ENCODE measurements at places on chromosomes 13 and 19.
A peak's percentile ranks its signal among the peaks of the same experiment; 100 is the strongest.

DNA sequence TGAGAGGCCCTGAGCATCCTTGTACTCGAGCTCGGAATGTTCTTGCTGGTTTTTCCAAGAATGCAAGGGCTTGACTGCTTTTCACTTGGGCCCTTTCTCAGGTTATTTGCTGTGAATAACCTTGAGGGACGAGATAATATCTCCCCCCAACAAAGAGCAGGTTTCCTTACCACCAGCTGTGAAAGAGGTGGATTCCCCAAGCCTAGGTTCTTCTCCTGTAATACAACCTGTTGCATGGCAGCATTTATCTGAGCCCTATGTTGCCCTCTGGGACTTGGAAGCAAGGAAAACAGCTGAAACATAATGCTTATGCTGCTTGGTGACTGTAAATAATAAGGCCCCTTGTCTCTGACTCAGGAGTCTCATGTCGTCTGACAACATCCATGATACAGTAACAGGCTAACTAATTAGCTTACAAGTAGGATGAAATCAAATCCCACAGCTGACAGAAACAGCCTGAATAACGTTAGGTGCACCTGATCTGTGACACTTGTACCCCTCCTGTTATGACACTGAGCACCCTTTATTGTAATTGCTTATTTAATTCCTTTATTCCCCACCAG, 43.6 kb upstream of the RCBTB2 start:
- DNase-seq, result no peak

GRCh38 chr13:98187155-98187964, 10.3 kb upstream of the RNF113B start:
- DNase-seq, result no peak

DNA sequence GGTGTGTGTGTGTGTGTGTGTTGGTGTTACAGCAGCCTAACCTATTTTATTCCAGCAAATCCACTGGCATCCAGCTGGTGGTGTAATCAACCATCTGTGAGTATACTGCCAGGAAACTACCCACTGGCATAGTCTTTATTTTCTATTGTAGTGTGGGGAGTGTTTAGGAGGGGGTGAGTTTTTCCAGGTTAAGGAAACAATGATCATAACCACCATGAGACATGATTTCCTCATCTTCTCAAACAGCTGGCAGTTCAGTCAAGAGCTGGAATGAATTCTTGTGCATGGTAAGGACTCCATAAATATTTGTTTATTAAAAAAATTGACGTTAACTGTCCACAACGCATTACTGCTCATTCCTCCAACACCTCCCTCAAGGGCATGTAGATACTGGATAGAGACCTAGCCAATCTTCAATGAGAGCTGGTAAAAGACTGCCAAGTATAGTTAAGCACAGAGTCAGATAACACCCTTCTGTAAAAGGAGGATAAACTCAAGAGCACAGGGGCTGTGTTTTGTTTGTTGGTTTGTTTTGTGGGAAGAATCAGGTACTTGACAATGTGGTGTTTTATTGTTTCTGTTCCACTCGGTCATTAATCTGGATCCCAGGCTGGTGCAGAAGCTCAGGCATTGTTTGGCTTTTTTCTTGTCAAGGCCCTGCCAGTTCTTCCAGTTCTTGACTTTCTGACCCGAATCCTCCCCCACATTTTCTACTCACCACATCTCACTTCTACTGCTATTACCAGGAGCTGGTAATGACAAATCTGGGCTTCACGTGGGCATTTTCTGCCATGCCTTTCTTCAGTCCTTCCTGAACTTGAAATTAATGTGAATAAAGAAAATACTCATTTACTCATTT, 31.6 kb upstream of the SLC46A3 start:
- no peak for DNase-seq

DNA sequence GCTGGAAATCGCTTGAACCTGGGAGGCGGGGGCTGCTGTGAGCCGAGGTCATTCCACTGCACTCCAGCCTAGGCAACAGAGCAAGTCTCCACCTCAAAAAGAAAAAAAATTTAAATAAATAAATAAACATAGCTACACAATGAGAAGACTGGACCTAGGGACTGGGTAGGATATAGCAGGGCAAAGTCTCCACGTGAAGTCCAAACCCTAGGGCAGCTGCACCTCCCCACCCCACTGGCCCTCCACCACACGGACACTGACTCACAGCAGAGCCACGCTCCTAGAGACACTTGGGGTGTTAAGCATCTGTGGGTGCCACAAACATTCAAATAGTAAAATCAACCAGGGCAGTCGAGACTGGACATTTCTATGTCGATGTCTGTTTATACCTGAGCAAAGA, 7.1 kb downstream of the LATS2 start:
- DNase-seq, result no peak

- DNase-seq, result no peak
Observed at GRCh38 chr13:21079761-21080592, 18.6 kb upstream of the LATS2 start.

DNA sequence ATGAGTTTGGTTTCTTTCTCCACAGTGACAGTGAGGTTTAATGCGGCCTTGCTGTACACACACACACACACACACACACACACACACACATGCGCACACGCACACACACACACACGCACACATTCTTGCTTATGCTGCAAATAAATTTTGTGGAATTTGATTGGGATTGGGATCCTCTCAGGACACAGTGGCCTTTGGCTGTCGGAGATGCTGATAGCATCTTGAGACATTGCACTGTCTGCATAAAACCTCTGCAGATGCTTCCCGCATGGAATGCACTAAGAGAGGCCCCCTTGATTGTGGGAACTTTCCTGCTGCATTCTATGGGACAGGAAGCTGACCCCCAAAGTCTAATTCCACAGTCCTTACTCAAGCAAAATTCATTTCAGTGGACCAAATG, 145.6 kb downstream of the FLT1 start:
- no peak for DNase-seq

DNA sequence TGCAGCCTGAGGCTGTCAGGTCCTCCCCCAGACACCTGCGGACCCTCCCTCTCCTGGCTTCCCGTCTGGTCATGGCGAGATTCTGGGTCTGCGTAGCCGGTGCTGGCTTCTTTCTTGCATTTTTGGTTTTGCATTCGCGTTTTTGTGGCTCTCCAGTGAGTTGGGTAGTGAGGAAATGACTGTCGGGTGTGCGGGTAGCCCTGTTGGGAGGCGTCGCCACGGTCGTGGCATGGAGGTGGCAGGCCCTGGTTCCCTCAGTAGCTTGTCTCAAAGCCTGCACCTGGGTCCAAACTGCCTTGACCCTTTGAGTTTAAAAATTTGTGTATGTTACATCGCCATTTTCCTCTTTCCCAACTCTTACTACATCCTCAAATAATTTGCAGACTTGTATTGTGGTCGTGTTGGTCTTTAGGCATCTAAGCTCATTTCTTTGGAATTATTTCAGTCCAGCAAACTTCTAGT, 344 bp downstream of the NHLRC3 start:
- no peak for DNase-seq

DNA sequence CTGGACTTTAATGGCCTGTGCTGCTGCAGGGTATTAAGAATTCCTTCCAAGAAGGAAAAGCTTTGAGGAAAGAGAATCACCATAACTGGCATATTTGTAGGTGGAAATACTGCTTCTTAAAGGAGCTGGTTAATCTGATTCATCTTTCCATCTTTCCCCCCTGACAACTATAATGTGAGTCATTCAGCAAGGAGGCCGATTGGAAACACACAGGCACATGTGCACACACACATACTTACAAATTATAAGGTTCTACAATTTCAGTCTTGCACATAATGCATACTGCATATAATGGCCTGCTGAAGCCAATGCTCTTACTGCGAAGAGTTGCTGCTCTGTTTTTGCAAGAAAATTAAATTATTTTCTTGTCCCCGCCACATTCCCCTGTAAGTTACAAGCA, 78.8 kb upstream of the TPP2 start:
- no peak for DNase-seq

DNA sequence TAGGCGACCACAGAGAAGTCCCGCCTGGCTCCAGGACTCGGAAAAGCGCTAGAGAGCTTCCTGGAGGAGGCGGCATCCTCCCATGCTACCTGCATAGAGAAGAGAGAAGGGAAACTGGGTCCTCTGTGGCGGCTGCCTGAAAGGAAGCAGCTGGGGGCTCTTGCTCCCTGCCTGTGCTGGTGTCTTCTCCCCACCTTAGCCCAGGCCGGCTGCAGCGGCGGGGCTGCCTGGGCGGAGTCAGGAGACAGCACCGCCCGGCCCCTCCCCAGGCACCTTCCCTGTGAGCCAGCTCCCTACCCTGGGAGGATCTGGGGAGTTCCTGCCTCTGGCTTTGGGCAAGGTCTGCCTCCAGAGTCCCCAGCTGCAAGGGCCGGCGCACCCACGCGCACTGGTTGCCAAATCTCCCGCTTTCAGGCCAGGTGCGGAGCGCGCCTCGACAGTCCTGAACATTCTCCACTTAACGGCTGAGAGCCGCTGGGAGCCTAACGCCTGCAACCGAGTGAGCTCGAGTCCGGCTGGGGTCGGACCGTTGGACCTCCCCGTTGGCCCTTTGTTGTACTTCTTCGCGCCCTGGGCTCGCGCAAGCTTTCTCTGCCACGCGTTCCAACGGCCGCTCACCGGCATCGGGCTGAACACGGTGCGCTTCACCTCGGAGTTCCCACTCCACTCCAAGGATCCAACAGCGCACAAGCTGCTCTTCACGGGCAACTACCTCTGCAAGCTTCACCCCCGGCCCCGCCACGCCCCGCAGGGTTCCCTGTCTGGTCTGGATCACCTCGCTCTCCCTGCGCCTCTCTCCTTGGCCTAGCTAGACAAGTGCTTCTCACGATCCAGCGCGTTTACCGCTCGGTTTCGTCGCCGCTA, 21.8 kb upstream of the ZNF30 start:
- no peak for DNase-seq

- DNase-seq, result no peak
Observed at GRCh38 chr13:97568850-97569249, 134.9 kb downstream of the RAP2A start.

DNA sequence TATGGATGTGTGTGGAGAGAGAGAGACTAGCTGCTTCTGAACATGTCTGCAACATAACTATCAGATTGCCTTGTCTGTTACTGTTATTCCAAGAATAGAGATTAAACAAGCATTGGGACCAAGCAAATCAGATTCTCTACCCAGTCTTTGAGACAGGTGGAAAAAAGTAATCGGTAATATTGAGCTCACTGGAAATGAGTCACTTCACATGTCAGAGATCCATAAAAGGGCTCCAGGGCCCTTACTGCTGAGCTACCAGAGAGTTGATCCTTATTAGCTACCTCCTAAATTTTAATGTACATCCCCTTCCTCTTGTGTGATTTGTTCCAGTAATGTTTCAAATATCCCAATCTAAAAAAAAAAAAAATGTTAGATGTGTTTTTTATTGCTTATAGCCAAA, 2118.0 kb downstream of the PCDH9 start:
- no peak for DNase-seq

DNA sequence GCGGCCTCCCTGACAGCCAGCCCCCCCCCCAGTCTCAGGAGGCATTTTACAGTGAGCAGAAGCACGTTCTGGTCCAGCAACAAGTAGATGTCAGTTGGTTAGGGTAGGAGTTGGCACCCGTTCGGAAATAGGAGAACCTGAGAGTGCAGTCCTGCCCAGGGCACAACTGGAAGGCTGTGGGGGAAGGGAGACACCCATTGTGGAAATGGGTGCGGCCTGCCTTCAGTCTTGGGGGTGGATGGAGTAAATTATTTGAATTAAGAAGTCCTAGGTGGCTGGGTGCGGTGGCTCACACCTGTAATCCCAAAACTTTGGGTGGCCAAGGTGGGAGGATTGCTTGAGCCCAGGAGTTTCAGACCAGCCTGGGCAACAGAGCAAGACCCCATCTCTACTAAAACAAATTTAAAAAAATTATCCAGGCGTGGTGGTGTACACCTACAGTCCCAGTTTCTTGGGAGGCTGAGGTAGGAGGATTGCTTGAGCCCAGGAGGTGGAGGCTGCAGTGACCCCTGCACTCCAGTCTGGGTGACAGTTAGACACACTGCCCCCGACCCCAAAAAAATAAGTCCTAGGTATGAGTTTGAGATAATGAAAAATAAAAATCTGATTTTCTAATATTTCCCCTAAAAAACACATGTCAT, 1.2 kb downstream of the CIRBP start:
- DNase-seq, result no peak

DNA sequence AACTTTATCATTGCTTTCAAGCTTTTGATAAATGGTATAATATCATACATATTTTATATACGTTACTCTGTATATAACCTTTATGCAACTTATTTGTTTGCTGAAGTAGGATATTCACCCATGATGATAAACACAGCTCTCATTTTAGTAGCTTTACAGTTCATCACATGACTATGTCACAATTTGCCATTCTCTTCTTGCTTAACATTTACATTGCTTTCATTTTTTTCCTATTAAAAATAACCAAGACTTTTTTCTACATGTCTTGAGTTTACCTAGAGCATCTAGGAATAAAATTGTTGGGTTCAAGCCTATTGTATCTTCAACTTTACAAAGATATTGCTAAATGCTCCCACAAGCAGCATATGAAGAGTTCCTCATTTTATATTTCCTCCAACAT, 54.0 kb downstream of the KCNRG start:
- DNase-seq, result no peak

- no peak for DNase-seq
Observed at GRCh38 chr19:34484328-34484727, 2.8 kb downstream of the WTIP start.

DNA sequence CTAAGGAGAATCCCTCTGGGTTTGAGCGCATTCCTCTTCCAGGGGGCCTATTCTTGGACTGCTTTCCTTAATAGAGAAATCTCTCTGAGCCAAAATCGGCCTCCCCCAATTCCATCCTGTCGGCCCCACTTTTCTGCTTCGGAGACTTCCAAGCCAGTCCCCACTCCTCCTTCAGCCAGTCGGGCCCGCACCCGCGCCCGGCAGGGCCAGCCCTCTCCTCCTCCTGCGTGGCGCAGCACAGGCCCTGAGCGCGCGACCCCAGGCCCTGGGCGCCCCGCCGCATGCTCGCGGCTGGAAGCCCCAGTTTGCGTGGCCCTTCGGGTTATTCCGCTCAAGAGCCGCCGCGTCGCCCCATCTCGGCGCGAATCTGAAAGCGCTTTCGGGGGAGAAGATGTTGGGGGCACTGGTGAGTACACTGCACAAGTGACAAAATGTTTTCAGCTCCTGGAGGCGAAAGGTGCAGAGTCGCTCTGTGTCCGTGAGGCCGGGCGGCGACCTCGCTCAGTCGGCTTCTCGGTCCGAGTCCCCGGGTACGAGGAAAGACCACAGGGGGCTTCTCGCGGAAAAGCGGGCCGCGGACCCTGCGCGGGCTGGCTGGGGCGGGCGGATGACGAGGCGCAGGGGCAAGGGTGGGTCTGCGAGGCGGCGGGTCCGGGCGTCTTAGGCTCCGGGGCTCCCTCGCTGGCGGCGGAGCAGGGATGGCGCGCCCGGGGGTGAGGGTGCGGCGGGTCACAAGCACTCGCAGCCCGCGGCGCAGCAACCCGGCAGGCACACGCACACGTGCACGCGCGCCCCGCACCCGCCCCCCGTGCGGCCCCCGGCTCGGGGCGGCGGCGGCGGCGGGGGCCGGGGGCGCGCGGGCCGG, at the start of gene IL17D:
Gene IL17D, plus strand, starts transcription at position 785 of the 865 bp plus-strand sequence. CDS start 303 bp downstream, outside the sequence.
- peak; percentile 34 for DNase-seq

GRCh38 chr13:54928071-54928470, 1899.5 kb downstream of the OLFM4 start:
- DNase-seq, result no peak

GRCh38 chr13:50030315-50030714, 15.1 kb downstream of the KCNRG start:
- DNase-seq, result no peak

- DNase-seq, result no peak
Observed at GRCh38 chr19:57688011-57688763, 6.4 kb downstream of the ZNF551 start.

GRCh38 chr19:13160557-13160956, 10.3 kb downstream of the IER2 start:
- DNase-seq, result no peak

- no peak for DNase-seq
Observed at GRCh38 chr13:39353988-39354387, 249.0 kb downstream of the LHFPL6 start.

GRCh38 chr13:29954082-29955028, 103.9 kb upstream of the UBL3 start:
- DNase-seq, result no peak

Data from amygdala (tissue), 56 donors.